Uterine smooth muscle cell (primary cell): ENCODE measurements at places on chromosomes 1 and 21. TPM values are rescaled to one million over a fixed set of nuclear protein-coding genes. Genes with fewer than 3 reads are reported as not detected.

The LMO4 gene
- total RNA-seq: 87.4 and 103 TPM in 2 replicates

The HSD3B1 gene
- not detected in 2 replicates for total RNA-seq

The CLCA4 gene
- total RNA-seq: not detected in 2 replicates

The BMP8B gene
- total RNA-seq: under 0.01 TPM in 2 replicates

The GPR52 gene
- total RNA-seq: 0.89 and 1.1 TPM in 2 replicates

The SMCP gene
- total RNA-seq: 0.11 TPM in 1 of 2 replicates, not detected in the other

The EBNA1BP2 gene
- 92.6 and 174 TPM in 2 replicates for total RNA-seq

The OR2L5 gene
- total RNA-seq: under 0.01 and 0.12 TPM in 2 replicates

The PAPPA2 gene
- 3.0 and 9.4 TPM in 2 replicates for total RNA-seq

The RHCE gene
- 0.75 and 0.77 TPM in 2 replicates for total RNA-seq

The SRSF4 gene
- total RNA-seq: 48.5 and 60.2 TPM in 2 replicates

The ZDHHC18 gene
- total RNA-seq: 7.6 and 10.0 TPM in 2 replicates

The HLX gene
- 8.6 and 17.9 TPM in 2 replicates for total RNA-seq

The BCAN gene
- total RNA-seq: 0.11 TPM in 1 of 2 replicates, not detected in the other
